Activated naive CD4-positive, alpha-beta T cell treated with anti-CD3 and anti-CD28 coated beads, Interleukin-2, amount 50 U/mL, for 72 hours (primary cell): ENCODE measurements at places on chromosomes 2 and 18.

DNA sequence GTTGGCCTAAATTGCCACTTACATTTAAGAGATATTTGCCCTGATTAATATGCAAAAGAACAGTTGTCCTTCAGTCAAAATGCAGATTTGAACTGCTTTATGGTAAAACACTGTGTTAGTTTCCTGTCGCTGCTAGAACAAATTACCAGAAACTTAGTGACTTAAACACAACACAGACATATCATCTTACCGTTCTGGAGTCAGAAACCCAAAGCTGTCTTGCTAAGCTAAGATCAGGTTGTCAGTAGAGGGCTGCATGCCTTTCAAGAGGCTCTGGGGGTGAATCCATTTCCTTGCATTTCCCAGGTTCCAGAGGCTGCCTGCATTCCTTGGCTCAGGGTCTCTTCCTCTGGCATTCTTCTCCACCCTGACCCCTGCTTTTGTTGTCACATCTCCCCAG, 149.5 kb downstream of the FAM161A start:
- DNase-seq, result no peak

- DNase-seq, result no peak
Observed at GRCh38 chr2:194104687-194105086, 1552.3 kb upstream of the SLC39A10 start.

- no peak for DNase-seq
Observed at GRCh38 chr2:24924266-24924665, 4.2 kb upstream of the ADCY3 start.

DNA sequence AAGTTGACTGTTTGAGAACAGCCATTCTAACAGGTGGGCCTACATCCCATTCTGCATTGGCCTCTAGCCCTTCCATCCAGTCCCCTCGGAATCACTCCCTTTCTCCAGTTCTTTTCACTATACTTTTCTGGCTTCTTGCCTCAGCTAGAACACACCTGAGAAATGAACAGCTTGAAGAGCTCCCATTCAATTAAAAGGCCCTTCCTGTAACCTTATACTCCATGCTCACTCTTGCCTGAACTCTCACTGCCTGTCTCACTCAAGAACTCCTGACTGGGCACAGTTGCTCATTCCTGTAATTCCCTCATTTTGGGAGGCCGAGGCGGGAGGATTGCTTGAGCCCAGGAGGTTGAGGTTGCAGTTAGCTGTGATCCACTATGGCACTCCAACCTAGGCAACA, 23.6 kb downstream of the CHRNA1 start:
- DNase-seq, result no peak

- DNase-seq, result no peak
Observed at GRCh38 chr2:45962177-45962921, 310.9 kb downstream of the PRKCE start.

DNA sequence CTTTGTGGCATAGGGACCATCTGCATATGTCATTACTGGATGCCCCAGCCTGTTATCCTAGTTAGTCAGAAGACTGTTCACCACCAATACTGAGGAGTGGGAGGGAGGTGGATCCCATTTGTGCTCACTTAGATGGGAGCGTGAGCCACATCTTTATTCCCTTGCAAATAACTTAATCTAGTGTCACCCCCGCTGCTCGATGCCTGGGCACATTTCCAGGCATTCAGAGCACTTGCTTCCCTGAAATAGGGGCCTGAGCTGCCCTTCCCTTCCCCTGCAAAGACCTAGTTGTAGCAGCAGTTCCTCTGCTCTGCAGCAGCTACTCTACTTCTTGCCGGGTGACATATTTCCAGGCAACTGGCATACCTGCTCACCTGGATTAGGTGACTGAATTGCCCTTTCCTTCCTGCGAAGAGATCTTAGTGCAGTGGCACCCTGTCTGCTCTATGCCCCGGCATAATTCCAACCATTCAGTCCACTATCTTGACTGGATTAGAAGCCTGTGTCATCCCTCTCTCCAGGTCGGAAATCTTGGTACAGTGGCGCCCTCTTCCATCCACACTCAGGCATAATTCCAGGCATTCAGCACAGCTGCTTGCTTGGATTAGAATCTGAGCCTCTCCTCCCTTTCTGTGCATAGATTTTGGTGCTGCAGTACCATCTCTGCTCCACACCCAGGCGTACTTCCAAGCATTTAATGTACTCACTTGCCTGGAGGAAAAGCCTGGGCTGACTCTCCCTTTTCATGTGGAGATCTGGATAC, 1389.1 kb upstream of the TMEFF2 start:
- DNase-seq, result no peak

- DNase-seq, result no peak
Observed at GRCh38 chr2:127047716-127048617, 59.0 kb downstream of the BIN1 start.

DNA sequence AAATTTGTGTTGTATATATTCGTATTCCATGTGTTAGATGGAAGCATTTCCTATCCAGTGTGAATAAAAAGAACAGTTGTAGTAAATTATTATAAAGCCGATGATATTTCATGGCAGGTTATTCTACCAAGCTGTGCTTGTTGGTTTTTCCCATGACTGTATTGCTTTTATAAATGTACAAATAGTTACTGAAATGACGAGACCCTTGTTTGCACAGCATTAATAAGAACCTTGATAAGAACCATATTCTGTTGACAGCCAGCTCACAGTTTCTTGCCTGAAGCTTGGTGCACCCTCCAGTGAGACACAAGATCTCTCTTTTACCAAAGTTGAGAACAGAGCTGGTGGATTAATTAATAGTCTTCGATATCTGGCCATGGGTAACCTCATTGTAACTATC, 138.8 kb downstream of the GFPT1 start:
- DNase-seq, result no peak

DNA sequence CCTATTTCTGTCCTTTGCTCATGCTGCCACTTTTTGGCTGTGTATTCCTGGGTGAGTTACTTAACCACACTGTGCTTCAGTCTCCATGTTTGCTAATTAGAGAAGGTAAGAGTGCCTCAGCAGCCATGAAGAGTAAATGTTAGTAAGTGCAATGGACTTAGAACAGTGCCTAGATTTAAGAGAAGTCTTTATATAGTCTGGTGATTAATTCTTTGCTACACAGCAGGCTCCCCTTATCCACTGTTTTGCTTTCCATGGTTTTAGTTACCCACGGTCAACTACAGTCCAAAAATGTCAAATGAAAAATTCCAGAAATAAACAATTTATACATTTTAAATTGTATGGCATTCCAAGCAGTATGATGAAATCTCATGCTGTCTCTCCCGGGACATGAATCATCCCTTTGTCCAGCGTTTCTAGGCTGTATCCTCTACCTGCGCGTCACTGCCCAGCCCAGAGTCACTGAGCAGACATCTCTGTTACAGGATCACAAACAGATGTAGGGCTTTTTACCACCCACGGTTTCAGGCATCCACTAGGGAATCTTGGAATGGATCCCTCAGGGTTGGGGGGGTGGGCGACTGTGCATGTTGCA, 91.0 kb downstream of the CTIF start:
- no peak for DNase-seq

DNA sequence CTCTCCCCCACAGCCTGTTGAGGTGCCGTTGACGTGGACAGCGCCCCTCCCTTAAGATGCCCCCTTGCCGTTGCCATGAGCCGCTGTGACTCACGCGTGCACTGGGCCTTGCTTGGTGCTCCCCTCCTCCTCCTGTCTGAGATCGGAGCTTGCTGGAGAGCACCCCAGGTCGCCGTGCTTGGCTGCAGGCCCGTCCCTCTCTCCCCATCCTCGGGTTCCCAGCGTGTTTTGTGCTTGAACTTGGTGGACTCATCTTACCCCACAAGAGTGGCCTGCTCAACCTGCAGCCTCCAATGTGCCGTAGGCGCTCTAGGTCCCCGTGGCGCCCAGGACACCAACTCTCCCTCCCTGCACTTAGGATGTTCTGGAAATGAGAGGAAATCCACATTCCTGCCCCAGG, 39.9 kb downstream of the GBX2 start:
- DNase-seq, result no peak

- DNase-seq, result no peak
Observed at GRCh38 chr2:16466133-16466820, 199.4 kb downstream of the CYRIA start.

- peak; percentile 31 for DNase-seq
Observed at GRCh38 chr2:232541961-232542714, 2.6 kb downstream of the CHRNG start.

DNA sequence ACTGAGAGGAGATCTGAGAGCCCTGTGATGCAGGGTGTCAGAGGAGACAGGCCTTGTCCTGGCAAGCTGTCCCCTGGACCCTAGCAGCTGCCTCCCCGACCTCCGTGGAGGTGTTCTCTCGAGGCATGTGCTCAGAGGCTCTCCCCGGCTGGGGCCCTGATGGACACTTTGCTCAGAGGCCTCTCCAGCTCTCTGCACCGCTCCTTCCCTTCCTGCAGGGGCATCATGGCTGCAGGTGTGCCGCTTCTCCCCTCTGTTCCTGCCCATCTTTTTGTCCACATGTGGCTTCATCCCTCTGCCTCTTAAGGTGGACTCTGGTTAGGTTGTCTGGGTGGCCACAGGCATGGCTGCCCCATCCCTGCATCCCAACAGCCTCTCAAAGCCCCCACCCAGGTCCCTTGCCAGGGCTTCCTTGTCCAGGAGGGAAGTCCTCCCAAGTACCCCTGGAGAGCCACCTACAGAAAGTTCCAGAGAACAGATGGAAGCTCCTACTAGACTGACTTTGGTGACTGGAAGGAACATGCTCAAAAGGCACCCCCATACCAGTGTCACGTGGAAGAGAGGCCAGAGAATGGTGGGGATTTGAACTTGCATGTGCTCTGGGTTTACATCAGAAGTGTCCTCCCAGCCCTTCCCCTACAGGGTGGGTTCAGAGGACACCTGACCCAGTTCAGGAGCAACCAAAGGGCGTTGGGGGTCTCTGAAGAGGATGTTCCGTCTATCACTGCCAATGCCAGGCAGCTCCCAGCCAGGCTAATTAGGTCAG, 120.4 kb downstream of the KLHL29 start:
- no peak for DNase-seq

DNA sequence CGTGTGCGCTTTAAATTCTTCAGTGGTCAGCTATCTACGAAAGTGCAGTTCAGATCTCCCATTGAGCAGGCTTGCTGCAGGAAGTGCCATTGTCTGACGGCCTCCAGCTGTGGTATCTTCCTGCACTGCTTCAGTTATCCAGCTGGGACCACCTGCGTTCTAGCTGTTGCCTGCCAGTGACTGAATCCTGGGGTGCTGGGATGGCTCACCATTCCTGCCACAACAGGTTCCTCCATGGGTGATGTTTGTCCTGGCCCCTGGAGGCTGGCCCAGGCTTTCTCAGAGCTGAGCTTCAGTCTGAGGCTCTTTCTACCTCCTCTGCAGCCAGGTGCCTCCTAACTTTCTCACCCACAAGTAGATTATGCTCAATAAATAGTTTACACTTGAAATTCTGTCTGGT, 498.5 kb upstream of the HS6ST1 start:
- DNase-seq, result no peak

DNA sequence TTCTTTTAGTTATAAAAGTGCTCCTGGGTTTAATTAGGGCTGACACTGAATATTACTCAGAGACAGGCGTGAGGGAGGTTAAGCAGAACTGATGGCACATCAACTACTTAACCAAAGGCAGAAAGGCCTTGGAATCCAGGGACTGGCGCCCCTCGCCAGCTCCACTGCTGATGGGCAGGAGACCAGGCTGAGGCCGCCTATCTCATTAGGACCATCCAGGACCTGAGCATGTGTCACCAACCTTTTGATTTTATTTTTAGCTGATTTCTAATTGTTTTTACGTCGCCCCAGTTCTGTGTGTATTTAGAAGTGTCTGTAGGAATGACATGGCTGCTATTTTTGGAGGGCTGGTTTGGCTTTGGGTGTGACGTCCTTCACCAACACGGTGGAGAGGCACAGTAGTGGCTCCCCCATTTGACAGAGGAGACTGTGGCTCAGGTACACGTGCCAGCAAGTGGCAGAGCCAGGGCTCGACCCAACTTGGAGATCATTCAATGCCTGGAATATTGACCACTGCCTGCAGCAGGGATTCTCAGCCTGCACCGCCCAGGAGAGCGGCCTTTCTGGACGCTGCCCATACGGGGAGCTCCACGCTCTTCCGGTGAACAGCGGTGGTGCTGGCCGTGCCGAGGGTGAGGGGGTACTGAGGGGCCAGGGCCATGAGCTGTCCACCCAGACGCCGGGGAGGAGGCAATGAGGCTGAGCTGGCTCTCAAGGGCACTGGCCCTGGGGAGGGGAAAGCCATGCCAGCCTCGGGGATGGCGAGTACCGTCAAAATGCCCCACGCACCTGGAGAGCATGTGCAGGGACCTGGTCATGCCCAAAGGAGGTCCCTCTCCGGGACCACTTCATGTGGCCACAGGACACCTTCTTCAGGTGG, 205.7 kb downstream of the ASB1 start:
- no peak for DNase-seq

DNA sequence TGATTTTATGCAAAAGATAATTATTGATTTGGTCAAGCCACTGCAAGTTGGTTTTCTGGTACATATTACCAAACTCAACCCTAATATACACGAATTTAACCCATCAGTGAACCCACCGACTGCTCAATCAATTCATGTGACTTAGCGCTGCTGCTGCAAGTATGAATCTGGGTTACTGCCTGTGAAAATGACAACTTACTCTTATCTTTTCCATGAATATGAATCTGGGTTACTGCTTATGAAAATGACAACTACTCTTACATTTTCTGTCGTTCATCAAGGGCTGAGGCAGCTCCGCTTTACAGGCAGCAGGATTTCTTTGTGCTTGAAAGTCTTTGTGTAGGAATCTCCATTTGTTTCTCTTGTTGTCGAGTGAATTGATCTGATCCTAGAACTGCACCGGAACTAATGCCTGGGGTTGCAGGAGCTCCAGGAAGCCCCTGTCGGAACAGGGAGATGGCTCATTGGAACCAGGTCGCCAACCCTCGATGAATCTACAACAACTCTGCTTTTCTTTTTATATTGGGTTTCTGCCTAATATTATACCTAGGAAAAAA, 22.1 kb upstream of the ALKAL2 start:
- DNase-seq, result no peak

- no peak for DNase-seq
Observed at GRCh38 chr2:71813807-71814470, 333.7 kb downstream of the CYP26B1 start.

DNA sequence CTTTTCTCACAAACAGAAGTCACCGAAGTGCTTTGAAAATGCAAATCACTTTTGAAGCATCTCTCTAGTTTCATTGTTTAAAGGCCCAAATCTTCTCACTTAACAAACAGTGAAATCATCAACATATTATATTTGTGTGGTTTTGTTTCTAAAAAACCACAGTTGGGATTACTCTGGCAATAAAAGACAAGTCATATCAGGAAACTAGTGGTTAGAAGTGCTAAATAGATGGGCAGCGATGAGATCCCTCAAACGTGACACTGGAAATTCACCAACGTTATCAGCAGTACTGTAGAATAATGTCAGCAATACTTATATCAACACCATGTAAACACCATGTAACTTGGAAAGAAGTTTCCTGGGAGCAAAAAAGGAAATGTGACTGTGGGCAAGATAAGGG, 893.5 kb downstream of the SUCLG1 start:
- no peak for DNase-seq
